Retinal pigment epithelial cell (primary cell): ENCODE measurements at places on chromosomes 1 and 21.
A peak's percentile ranks its signal among the peaks of the same experiment; 100 is the strongest.

GRCh38 chr1:14599183-14599791 is 802 bp downstream of the KAZN start:
- DNase-seq = no peak

GRCh38 chr1:24212376-24212775 is 25.3 kb upstream of the IFNLR1 start:
- no peak for DNase-seq

GRCh38 chr1:192660613-192661012 is 24.7 kb downstream of the RGS13 start:
- no peak for DNase-seq

- DNase-seq = no peak
Observed at GRCh38 chr21:40128891-40129290, 261.7 kb downstream of the PCP4 start.

DNA sequence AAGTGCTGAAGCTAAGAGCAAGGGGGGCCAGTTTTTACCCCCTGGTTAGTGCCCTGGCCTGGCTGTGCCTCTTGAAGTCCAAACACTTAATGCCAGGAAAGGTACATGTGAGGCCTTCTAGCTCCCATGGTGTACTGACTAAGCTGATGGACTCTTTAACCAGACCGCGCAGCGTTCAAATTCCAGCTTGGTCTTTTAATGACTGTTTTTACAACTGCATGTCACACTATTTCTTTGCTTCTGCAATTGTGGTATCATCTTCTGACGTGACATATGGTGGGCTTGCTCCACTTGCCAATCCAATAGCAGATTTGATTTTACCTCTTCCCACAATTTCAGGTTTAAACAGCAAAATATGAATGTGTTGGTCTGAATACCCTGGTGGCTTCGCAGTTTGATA is 197.3 kb downstream of the HUNK start:
- no peak for DNase-seq

- DNase-seq = no peak
Observed at GRCh38 chr1:45370575-45370974, 30.3 kb upstream of the MUTYH start.

DNA sequence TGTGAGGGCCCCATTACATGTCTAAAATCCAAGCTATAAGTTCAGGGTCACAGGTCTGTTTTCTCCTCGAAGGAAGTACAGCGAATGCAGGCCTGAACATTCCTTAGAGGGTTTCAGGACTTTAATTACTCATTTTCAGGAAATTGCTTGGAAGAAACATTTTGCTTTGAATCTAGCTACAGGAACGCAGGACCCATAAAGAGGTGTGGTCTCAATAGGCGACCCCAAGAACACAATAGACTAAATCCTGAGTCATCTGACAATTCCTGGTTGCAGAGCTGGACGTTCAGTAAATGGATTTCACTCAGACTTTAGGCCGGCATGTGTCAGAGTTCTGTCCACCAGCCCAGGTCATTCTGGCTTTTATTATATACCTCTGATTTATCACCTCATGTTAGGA is 1.0 kb upstream of the ERG start:
- no peak for DNase-seq

GRCh38 chr1:89608984-89609725 is 23.8 kb upstream of the LRRC8C start:
- no peak for DNase-seq

DNA sequence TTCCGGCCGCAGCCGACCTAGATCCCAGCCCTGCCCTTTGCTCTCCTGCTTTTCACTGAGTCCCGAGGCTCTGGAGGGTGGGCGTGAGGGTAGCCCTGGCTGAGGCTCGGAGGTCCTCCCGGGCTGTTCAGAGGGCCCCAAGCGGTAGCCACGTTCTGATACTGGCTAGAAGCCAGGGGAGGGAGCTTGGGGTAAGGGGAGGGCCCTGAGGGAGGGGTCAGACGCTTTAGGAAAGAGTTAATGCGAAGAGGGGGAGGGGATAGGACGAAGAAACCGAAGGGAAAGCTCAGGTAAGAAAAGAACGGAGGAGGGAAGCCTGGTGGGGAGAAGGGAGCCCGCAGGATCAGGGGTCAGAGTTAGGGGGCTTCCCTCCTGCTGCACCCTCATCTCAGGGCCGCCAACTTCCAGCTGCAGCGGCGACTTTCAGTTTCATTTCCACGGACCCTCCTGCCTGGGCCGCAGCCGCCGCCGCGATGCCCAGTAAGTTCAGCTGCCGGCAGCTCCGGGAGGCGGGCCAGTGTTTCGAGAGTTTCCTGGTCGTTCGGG is at the start of gene MOV10:
MOV10 (plus strand) TSS at position 220 of the 546 bp plus-strand sequence; CDS start at position 474, 254 bp downstream.
- DNase-seq = no peak

DNA sequence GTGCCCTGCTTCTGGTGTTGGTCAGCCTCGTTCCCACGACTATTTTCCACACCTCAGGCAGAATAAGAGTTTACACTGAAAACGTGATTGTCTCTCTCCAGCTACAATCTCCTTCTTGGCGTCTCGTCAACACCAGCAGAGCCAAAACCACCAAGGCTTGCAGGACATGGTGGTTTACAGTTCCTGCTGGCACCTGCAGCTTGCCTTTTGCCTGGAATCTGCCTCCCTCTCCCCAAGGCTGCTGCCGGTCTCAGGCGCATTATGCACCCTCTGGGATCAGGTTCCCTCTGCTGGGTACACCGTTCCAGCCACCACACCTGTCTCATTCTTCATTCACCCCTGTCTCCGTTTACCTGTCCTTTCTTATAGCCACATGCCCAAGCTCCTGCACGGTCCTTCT is 315.9 kb downstream of the DSCAM start:
- no peak for DNase-seq

DNA sequence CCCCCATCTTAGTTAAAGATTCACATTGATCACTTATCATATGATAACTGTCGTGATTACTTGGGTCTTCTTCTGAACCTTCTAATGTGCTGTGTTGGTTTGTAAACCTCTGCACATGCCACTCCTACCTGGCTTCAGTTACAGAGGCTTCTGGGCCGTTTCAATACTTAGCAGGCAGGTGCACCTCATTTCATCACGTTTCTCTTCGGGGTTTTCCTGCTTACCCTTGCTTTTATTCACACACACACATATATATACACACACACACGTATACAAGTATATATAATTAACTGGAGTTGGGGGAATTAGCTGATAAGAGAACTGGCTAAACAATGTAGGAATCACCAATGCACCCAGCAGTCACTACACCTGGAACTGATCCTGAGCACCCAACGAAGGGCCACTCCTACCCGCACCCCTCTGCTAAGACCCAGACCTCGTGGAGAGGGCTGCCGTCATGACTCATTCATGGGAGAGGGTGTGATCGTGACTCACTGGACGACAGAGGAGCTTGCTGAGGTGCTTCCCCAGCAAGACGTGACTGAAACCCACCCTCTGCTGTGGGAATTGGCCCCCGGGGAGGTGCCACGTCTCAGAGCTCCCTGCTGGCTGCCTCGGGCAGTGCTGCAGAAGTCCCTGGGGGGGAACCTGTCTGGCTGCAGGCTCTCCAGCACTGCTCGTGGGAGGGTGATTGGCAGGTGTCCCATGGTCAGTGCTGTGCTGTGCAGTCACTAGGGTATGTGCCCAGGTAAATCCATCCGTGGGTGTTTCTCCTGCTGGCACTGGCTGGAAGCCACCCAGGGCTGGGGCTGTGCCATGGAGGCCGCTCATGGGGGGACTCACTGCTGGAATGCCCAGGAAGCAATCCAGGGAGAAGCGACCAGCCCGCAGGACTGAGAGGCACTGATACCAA is 166.6 kb downstream of the DYRK1A start:
- peak; percentile 78 for DNase-seq

GRCh38 chr1:164699815-164700491 is 141.0 kb downstream of the PBX1 start:
- DNase-seq = no peak

- DNase-seq = no peak
Observed at GRCh38 chr1:155884982-155885381, 25.6 kb downstream of the SYT11 start.
